ENCODE measurements at places on chromosomes 13 and 19.

DNA sequence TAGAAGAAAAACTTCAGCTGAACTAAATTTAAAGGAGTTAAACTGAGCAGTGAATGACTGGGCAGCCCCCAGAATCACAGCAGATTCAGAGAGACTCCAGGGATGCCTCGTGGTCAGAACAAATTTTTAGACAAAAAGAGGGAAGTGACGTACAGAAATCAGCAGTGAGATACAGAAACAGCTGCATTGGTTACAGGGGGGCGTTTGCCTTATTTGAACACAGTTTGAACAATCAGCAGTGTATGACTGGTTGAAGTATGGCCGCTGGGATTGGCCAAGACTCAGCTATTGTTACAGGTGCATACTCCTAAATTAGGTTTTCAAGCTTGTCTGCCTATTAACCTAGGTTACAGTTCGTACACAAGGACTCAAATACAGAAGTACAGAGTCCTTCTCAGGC lies 2.2 kb upstream of the SPRYD7 start:
- no peak for DNase-seq

- no peak for DNase-seq
Measured at GRCh38 chr19:2722541-2723344, 1.6 kb upstream of the DIRAS1 start.

GRCh38 chr19:52028780-52029123 lies 573 bp upstream of the ZNF614 start:
- DNase-seq, result no peak

DNA sequence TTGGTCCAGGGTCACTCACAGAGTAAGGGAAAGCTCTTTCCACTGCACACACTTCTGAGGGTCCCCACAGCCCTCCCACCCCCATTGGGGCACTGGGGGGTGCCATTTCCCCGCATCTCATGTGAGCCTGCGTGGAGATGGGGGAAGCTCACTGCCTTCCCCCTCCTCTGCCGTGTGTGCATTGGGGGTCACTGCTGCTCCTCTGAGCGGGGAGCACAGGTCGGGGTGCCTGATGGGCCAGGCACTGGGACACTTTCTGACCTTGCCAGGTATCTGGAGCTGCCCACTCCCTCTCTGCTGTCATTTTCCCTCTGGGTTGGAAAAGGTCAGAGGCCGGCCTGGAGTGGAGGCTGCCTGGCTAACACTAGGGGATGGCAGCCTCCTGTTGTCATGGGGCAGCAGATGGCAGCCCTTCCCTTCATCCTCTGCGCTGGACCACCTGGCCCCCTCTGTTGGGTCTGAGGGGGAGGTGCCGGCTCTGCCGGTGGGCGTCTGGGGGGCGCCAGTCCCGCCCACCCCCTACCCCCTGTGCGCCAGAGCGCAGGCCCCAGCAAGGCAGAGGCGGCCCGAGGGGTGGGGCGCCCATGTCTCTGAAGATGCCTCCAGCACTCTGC lies 9.1 kb downstream of the SSBP4 start:
- DNase-seq, result no peak

GRCh38 chr19:48991873-48992580 lies 1.1 kb downstream of the GYS1 start:
- peak; percentile 19 for DNase-seq

Measured in LNCaP clone FGC (cell line).